Vagina (tissue), 2 donors: ENCODE measurements at places on chromosomes 7 and 10. TPM values are rescaled to one million over a fixed set of nuclear protein-coding genes. Genes with fewer than 3 reads are reported as not detected.

CUZD1 gene
- not detected for total RNA-seq

PLXDC2 gene
- 51.3 TPM for total RNA-seq

MYL10 gene
- total RNA-seq = not detected

CCDC172 gene
- not detected for total RNA-seq

UTF1 gene
- not detected for total RNA-seq

GPRIN2 gene
- 5.6 TPM for total RNA-seq

TUBAL3 gene
- total RNA-seq = not detected
